ENCODE measurements at places on chromosomes 13 and 19.
A peak's percentile ranks its signal among the peaks of the same experiment; 100 is the strongest.

DNA sequence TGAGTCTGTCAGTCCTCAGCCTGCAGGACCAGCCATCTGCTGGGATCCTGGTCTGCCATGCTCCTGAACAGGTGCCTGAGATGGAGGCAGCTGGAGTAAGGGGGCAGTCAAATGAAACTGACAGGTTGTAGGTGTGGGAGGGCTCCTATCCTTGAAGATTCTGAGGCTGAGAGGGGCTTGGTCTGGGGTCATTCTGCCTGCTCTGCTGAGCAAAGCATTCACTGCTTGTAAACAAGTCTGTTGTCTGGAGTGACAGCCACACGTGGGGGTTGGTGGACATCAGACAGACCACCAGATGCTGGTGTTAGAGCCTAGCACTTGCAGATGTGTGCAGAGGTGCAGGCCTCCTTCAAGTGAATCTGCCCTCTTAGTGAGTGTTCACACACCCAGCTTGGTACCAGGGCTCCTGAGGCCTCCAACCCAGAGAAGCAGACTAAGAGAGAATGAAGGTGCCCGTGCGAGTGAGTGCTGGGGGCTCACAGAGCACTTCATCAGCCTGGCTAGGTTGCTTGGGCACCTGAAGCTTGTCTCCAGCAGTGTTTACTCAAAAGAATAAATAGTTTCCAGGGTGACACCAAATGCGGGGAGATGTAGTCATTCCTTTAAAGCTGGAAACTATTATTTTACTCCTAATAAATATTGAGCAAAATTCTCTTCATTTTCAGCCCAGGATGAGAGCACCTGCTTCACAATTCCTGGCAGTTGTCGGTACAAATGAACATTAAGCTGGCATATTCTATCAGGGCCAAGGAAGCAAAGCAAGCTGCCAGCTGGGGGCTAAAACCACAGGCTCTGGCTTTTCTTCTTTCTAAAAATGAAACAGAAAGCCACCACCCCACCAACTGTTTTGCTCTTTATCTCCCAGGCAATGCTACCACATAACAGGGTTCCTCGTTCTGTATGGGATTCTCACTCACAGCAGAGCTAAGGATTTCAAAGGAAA is 82.3 kb downstream of the RNASEH2B start:
- DNase-seq: no peak

GRCh38 chr19:37470216-37470615 is 1.1 kb downstream of the ZNF570 start:
- no peak for DNase-seq

DNA sequence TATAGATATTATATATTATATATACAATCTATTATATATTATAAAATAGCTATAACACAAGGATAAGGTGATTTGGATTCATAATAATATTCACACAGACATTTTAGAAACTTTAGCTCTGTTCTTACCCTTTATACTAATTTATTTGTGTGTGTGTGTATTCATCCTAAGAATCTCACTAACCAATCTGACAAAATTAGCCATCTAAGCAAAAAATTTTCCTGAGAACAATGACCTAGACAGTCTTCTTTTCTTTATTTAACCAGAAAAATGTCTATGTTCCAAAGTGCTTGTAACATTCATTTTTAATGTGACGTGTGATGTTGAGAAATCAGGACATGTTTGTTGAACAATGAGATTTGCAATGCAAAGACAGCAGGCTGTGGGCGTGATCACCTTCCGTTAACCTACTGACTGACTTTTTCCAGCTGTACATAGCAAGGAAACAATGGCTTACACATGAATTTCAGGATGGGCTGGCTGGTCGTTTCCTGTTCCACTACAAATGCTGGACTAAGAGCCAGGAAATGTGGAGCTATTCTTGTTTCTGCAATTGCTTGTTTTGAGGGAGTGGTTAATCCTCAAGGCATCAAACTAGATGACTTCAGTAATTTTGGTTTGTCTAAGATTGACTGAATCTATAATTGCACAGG is 634.6 kb upstream of the ARGLU1 start:
- no peak for DNase-seq

GRCh38 chr13:45327253-45327955 is 13.6 kb downstream of the TPT1 start:
- no peak for DNase-seq

GRCh38 chr19:55270172-55270942 is 9.6 kb downstream of the HSPBP1 start:
- no peak for DNase-seq

GRCh38 chr13:30576528-30576927 is 41.2 kb upstream of the USPL1 start:
- DNase-seq: peak; percentile 25

- no peak for DNase-seq
These were observed 38.2 kb downstream of the MTMR6 start for GRCh38 chr13:25249001-25249543.

- no peak for DNase-seq
These were observed 98.0 kb upstream of the DIAPH3 start for GRCh38 chr13:60261432-60262351.

DNA sequence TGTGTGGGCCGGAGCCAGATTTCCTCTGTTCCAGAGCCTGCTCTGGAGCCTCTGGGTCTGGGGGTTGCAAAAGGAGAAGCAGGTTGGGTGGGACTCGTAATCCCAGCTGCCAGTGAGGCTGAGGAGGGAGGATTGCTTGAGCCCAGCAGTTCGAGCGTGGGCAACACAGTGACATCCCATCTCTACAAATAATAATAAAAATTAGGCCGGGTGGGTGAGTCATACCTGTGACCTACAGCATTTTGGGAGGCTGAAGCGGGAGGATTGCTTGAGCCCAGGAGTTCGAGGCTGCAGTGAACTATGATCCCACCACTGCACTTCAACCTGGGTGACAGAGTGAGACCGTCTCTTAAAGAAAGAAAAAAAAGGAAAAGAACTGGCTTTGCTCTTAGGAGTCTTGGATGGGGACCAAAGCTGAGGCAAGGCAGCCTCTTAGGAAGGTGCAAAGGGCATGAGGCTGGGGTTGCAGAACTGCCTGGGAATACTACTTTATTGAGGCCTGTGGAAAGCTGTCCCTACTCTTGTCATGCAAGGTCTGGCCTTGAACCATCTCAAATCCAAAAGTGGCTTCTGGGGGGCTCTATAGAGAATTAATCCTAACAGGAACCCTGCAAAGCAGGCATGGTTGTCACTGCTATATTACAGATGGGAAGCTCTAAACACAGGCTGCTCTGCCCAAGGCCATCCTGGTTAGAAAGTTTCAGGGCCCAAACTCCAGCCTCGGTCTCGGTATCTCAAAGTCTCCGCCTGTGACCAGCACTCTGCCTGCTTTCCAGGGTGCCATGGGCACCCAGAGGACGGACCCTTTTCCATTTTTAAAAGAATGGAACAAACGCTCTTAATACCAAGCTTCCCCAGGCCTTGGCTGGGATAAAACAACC is 880 bp upstream of the C19orf12 start:
- no peak for DNase-seq

GRCh38 chr19:4742723-4743646 is 19.3 kb upstream of the DPP9 start:
- no peak for DNase-seq

- no peak for DNase-seq
These were observed 22.1 kb upstream of the ASF1B start for GRCh38 chr19:14158276-14159023.

DNA sequence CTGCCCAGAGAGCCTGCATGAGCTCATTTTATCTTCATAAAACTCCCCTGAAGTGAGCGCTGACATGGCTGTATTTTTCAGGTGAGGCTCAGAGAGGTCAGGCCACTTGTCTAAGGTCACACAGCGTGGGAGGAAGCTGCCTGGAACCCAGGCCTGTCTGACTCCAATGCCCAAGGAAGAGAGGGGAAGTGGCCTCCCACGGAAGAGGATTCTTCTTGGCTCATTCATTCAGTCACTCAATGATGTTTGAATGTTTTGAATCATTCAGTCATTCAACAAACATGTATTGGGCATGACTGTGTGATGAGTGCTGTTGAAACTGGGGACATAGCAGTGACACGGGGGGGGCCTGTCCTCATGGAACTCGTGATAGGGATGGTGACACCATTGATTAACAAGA is 12.0 kb downstream of the ACTL9 start:
- no peak for DNase-seq

GRCh38 chr13:79803989-79804388 is 323.0 kb downstream of the NDFIP2 start:
- no peak for DNase-seq

DNA sequence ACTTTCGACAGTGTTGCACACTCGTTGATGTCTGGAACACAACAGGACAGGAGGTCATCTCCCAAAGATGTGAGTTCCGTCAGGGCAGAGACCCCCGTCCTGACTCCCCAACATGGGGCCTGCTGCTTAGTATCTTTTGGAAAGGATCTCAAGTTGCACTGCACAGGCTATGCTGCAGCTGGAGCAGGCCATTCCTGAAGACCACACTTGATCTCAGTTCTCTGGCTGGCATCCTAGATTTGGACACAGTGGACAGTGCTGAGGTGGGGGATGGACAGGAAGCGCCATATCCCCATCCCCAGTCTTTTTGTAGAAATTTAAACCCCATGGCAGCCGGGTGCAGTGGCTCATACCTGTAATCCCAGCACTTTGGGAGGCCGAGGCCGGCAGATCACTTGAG is 5.9 kb downstream of the ADGRE2 start:
- DNase-seq: no peak

DNA sequence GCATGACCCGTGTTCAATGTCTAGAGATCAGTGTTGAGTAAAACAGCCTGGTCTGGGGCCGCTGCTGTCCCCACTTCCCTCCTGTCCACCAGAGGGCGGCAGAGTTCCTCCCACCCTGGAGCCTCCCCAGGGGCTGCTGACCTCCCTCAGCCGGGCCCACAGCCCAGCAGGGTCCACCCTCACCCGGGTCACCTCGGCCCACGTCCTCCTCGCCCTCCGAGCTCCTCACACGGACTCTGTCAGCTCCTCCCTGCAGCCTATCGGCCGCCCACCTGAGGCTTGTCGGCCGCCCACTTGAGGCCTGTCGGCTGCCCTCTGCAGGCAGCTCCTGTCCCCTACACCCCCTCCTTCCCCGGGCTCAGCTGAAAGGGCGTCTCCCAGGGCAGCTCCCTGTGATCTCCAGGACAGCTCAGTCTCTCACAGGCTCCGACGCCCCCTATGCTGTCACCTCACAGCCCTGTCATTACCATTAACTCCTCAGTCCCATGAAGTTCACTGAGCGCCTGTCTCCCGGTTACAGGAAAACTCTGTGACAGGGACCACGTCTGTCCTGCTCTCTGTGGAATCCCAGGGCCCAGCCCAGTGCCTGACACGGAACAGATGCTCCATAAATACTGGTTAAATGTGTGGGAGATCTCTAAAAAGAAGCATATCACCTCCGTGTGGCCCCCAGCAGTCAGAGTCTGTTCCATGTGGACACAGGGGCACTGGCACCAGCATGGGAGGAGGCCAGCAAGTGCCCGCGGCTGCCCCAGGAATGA is 1.5 kb upstream of the CEACAM5 start:
- DNase-seq: peak; percentile 43

DNA sequence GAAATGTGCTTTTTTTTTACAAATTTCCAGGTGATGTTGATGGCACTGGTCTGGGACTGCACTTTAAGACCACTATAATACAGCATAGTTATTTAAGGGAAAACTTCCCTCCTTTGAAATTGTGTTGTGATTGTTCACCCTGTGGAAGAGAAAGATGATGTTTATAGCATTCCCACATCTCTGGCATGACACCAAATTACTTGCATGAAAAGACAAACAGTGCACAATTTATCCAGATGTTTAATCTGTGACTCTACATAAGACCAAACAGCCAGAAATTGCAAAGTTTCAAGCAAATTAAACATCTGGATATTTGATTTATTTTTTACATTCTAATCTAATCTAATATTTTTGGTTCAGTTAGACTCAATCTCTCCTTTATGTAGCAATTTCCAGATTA is 51.6 kb downstream of the UFM1 start:
- DNase-seq: no peak

DNA sequence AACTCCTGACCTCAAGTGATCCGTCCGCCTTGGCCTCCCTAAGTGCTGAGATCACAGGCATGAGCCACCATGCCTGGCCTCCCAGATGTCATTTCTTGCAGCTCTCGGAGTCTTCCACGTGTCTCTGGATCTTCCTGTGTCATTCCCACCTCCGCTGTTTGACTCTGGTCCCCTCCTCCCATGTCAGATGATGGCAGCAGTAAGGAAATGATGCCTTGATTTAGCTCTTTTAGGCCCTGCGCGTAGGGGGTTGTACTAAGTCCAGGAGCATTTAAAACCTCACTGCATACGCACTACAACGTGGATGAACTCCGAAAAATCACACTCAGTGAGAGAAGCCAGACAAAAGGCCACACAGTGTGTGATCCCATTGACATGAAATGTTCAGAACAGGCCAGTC is 113.1 kb downstream of the GNG7 start:
- DNase-seq: no peak

DNA sequence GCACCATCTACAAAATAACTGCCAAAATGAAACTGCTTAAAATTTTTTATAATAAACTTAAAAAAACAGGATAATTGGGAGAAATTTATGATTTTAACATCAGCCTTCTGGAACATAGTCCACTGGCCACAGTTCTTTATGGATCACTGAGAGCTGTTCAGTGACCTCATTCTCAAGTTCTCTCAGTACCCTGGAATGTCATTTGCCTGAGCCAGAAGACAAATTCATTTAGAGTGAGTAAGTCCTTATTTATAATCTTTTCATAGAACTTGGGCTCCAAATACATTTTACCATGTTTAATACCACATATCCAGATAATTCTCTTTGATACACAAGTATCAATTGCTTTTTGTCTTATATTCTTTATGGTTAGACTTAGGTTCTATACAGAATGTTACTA is 87.6 kb downstream of the CAB39L start:
- DNase-seq: no peak

GRCh38 chr19:57239982-57240310 is 486 bp upstream of the ZNF805 start:
- DNase-seq: no peak

GRCh38 chr13:43908156-43909126 is 28.7 kb downstream of the LACC1 start:
- no peak for DNase-seq

GRCh38 chr19:1117654-1118053 is 13.9 kb downstream of the GPX4 start:
- no peak for DNase-seq

- no peak for DNase-seq
These were observed 707 bp upstream of the KLK8 start for GRCh38 chr19:51002089-51002532.

DNA sequence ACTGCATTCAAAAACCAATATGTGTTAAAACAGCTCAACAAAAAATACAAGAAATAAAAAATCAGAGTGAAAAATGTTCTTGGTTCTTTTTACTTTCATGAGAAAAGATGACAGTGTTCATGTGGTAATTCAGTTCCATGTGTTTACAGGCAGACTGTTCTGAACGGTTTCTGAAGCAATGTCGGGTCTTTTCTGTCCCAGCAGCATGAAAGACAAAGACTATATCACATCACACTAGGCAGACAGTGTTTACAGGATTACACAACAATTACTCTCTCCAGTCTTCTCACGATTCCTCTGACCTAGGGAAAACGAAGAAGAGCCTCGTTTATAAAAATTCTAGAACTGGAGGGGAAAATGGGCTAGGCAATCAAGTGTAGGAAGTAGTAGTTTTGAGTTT is 83.4 kb downstream of the UBL3 start:
- no peak for DNase-seq

GRCh38 chr13:94058821-94059360 is 420.6 kb downstream of the DCT start:
- DNase-seq: no peak

Measured in activated T-helper 1 cell treated with Interleukin-2 at 50 U/mL for 16 hours (primary cell).